Progenitor cell of endocrine pancreas (in vitro differentiated cells): ENCODE measurements at places on chromosomes 3 and 15. TPM values are rescaled to one million over a fixed set of nuclear protein-coding genes. Genes with fewer than 3 reads are reported as not detected.

- DNase-seq = no peak
Observed at GRCh38 chr15:61946778-61947177, 113.5 kb downstream of the VPS13C start.

- DNase-seq = no peak
Observed at GRCh38 chr3:34351882-34352777, 553.7 kb downstream of the PDCD6IP start.

- no peak for DNase-seq
Observed at GRCh38 chr15:63301088-63301487, 23.7 kb downstream of the APH1B start.

CSK gene
- 70.9 and 72.4 TPM in 2 replicates for total RNA-seq

DNA sequence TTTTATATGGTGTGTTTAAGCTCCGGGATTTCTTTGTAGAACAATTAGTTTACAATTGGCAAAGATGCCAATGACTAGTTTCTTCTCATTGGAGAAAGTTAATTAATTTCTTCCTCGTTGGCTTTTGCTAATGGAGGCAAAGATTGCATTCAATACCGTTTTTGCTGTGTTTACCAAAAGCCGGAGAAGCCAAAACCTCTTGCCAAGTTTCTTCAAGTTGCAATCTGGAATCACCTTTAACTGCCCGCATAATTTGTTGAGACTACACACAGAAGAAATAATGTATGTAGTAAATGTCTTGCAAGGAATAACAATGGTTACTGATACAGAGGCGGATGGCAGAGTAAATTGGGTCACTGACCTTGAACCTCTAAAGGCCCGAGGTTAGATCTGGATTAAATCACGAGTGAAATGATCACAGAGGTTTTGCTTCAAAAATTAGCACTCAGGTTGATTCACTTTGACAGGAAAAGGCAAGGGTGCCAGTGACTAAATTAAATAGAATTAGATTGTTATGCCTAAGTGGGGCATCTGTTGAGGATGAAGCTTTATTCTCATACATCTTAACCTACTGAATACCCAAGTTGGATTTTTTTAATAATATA lies 732.1 kb upstream of the NR2F2 start:
- DNase-seq = no peak

DNA sequence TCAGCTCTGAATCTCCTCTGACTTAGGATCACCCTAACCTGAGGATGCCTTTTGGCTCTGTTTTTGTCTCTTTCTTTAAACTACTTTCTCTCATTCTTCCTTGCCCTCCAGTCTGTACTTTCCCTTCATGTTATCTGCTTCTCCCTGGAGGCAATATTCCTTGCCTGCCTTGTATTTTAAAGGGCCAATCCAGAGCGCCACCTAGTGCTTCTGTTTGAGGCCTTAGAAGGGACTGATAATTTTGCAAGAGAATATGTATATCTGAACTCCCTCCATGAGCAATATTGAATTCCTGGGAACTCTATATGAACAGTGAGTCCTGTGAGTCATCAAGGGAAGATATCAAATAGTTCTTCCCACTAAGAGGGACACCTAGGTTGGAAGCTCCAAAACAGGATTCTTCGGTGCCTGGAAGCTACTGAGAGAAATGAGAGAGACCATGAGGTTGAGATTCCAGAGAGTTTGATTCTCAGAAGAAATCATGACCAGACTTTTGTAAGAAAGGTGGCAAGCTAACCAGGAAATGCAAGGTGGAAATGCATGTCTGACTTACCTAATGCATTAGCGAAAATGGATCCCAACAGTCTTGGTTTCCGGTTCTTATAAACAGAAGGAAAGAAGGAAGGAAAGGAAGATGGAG lies 203.8 kb upstream of the CD96 start:
- DNase-seq = peak; percentile 24

DNA sequence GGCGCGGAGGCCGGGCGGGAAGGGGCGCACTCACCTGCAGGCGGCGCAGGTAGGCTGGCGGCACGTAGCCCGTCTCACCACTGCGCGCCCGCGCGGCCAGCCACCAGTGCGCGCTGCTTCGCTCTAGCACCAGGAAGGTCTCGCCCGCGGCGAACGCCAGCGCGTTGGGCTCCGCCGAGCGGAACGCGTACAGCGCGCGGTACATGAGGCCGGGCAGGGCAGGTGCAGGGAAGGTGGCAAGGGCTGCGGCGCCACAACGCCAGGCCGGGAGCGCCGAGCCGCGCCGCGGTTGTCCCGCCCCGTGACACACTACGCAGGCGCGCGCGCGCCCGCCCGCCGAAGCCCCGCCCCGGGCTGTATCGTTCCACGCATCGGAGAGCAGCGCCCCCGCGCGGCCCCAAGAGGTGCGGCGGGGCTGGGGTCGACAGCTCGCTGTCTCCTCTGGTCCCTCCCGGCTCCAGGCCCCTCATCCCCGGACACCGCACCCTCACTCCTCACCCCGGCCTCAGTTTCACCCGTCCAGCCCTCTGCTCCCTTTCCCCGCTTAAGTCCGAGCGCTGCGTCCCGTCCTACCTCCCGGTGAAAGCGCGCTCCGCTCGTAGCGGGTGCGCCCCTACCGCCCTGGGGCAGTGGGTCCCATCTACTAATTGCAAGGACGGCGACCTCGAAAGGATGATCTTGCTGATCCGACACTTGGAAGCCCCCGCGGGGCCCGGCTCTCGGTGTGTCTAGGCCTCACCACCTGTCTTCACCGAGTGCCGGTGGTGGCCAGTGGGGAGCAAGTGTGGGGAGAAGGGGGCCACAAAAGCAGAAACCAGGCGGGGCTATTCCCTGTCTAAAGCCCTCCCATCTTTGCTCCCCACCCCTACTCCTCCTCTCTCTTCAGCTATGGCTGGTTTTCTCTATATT lies at the start of gene NCKIPSD:
Gene NCKIPSD, minus strand, starts transcription at position 313 of the 909 bp plus-strand sequence. Its CDS starts 108 bp downstream, at position 205.
- peak; percentile 84 for DNase-seq

GRCh38 chr15:83268147-83268546 lies 16.3 kb downstream of the BNC1 start:
- DNase-seq = no peak

SERINC4 gene
- 0.33 and 0.36 TPM in 2 replicates for total RNA-seq

SLC24A5 gene
- not detected in 2 replicates for total RNA-seq

ATP13A5 gene
- 0.07 and 0.29 TPM in 2 replicates for total RNA-seq

SLC7A14 gene
- total RNA-seq = 0.93 and 1.2 TPM in 2 replicates

GRCh38 chr3:24157106-24157505 lies 212.0 kb downstream of the NR1D2 start:
- no peak for DNase-seq

DNA sequence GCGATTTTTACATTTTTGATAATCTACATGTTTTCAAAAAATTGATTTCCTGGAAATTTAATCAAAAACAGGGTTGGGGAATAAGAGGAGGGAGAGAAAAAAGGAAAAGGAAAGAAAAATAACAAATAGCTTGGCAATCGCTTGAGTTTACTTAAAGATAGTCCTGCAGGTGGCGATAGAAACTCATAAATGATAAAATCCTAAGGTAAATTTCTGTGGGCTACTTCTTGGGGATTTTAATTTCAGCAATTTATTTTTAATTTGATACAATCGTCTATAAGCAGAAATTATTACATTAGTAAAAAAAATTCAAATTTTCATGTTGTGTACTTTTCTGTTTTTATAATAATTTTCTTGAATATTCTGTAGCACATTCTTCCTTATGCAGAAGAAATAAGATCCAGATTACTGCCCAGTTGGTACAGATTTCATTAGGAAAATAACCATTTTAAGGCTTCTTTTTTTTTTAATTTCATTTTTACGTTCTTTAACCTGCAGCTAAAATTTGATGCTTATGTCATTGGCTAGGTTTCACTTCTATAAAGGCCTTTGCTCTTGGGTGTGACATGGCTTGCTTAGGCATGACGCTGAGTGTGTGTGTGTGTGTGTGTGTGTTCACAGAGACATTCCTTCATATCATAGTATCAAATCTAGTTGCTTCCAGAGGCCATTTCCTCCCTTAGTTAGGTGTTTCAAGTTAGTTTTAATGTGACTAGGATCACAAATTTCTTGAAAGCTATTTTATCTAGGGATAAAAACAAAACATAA lies 181.8 kb downstream of the MCTP2 start:
- DNase-seq = no peak

SKOR1 gene
- 0.60 and 0.75 TPM in 2 replicates for total RNA-seq

DNA sequence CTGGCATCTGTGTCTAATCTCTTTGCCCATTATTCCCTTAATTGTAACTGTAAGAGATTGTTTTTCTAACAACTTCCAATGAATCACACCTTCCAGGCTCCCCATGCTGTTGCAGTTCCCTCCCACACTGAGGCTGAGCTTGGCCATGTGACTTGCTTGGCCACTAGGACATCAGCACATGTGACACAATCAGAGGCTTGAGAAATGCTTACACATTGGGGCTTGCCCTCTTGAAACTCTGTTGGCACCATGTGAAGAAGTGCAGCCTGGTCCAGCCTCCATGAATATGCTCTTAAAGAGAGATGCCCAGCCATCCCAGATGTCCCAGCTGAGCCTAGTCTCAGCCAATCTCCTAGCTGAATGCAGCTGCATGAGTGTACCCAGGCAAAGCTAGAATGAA lies 326.8 kb upstream of the SOX2 start:
- no peak for DNase-seq

DNA sequence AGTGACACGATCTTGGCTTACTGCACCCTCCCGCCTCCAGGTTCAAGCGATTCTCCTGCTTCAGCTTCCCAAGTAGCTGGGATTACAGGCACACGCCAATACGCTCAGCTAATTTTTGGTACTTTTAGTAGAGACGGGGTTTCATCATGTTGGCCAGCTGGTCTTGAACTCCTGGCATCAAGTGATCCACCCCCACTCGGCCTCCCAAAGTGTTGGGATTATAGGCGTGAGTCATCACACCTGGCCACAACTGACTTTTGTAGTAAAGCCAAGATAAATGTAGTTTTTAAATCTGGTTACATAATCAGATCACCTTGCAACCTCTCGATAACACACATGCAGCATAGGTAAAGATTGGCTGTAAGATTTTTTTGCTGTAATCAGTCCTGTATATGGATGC lies 657.5 kb upstream of the DPPA4 start:
- no peak for DNase-seq

FAM240A gene
- total RNA-seq = not detected in 2 replicates

GRCh38 chr3:143475981-143476380 lies 356.4 kb downstream of the CHST2 start:
- no peak for DNase-seq

MAGEL2 gene
- total RNA-seq = 14.3 and 16.1 TPM in 2 replicates

LIPH gene
- total RNA-seq = 0.11 and 0.79 TPM in 2 replicates

DNA sequence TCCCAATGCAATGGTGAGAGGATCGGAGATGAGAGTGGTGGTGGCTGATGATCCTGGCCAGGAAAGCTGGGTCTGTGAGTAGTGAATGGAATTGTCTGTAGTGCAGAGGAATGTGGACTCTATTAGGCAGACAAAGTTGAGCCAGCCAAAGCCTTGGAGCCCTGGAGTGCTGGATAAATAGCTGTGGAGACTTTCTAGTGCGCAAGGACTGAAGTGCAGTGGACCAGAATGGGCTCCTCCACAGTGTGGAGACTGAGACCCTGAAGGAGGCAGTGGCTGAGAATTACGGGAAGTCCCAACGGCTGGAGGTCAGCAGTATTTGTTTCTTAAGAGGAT lies 874 bp downstream of the ZNF662 start:
- no peak for DNase-seq

- no peak for DNase-seq
Observed at GRCh38 chr3:150422907-150423306, 14.8 kb downstream of the TSC22D2 start.

CHRD gene
- 10.2 and 13.0 TPM in 2 replicates for total RNA-seq

DNA sequence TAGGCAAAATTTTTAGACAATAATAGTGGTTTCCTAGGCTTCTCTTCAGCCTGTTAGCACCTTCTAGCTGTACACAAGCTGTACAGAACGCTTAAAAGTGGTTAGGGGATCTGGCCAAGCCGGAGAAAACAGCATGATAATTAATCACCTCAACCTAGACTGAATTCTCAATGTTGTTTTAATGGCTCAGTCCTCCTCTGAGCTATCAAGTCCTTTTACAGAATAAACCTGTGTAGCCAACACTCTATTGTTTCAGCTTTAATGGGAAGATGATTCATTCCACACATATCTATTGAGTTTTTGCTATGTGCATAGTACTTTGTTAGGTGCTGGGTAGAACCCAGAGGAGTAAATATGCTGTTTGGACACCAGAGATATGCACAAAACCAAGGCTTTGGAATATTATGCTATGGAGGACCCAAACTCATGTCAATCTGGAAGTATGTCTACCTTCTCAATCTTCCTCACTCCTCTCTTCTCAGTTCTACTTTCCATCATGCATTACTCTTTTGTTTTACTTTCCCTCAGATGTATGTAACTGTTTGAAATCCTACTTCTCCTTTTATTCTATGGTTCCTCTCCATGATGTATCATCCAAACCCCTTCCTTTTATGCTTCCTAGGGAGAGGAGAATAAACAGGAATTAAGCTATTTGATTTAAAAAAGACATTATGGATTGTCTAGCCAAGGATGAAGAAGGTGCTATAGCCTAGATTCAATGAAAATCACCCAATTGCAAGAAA lies 27.6 kb upstream of the UBE2E2 start:
- no peak for DNase-seq

WDR93 gene
- 0.91 and 1.3 TPM in 2 replicates for total RNA-seq

GRCh38 chr15:64911311-64912186 lies at the start of gene ANKDD1A:
Gene ANKDD1A (plus strand): TSS chr15:64911902. CDS start chr15:64911931, 29 bp downstream.
- DNase-seq = peak; percentile 54

DNA sequence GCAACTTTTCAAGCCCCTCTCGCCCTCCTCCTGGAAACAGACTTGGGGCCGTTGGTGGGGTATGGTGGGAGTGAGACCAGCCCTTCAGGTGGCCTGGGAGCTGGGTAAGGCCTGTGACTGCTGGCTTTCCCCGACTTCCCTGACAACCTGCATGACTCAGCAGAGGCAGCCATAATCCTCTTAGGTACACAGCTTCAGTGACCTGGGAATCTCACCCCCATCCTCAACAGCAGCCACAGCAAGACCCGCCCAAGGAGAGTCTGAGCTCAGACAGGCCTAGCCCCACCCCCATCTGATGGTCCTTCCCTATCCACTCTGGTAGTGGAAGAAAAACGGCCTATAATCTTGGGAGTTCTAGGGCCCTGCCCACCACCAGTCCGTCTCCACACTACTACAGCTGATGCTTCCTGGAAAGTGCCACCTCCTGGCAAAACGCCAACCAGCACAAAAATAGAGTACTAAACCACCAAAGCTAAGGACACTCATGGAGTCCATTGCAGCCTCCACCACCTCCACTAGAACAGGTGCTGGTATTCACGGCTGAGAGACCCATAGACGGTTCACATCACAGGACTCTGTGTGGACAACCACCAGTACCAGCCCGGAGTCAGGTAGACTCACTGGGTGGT lies 13.1 kb upstream of the SLC27A2 start:
- no peak for DNase-seq

- no peak for DNase-seq
Observed at GRCh38 chr15:39365873-39366272, 215.0 kb upstream of the THBS1 start.

- no peak for DNase-seq
Observed at GRCh38 chr3:2268779-2269178, 170.1 kb downstream of the CNTN4 start.

GRCh38 chr15:90348456-90348855 lies 3.6 kb upstream of the ZNF774 start:
- DNase-seq = no peak

GRCh38 chr3:114685161-114685560 lies 391.3 kb downstream of the TIGIT start:
- DNase-seq = no peak

EEFSEC gene
- 10.6 and 11.8 TPM in 2 replicates for total RNA-seq
